ENCODE measurements at places on chromosomes 5 and 9.

DNA sequence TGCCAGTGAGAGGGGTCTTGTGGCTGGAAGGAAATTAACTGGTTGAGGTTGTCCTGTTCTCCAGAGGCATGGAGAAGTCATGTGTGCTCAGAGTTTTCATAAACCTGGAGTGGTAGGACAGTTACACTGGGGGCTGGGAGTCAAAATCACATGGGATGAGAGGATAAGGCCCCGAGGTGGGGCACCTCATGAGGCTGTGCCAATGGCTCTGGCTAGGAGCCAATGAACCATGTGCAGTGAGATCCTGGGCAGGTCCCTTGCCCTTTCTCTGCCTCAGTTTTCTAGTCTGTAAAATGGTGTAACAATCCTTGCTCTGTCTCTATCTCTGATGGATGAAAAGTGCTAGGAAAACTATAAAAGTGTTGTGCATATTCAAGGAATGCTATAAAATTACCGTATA, 7.0 kb upstream of the SYNPO start:
- no peak for DNase-seq

GRCh38 chr5:6785161-6785860, 72.1 kb downstream of the TENT4A start:
- no peak for DNase-seq

DNA sequence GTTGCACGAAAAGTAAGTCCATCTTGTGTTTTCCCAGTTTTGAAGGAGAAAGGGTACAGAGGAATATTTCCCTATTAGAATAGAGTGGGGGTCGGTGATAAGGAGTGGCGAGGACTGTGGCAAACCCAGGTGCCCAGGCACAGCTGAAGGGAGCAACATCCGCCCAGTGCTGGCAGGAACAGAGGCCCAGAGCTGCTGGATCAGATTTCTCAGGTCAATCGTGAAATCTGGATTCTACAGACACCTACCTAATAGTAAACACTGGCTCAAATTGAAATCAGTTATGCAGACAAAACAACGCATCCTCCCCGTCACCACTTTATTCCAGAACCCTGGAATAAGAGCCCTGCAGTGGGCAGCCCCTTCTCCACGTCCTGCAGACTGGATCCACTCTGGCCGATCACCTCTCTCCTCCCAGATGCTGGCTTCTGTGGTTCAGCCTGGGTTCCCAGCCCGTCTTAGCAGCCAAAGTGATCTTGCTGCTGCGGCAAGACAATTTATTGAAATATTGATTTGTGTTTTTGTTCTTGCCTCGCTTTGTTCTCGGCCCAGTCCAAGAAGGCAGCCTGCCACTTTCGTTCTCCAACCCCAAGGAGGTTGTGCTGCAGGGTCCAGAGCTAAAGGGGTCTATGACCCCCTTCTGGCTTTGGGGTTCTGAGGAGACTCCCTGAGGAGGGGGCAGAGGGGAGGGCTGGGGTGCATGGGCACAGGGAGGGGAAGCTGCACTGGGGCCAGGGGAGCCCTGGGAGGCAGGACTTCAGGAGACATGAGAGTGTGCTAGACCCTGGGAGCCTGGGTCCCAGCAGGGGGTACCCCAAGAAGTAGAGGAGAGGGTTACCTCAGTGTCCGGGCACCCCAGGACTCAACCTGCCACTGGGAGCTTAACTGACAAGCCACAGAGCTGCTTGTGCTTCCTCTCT, 103.3 kb downstream of the ZNF354C start:
- DNase-seq = no peak

GRCh38 chr9:78707481-78707991, 410.6 kb downstream of the PSAT1 start:
- DNase-seq = no peak

- no peak for DNase-seq
These were observed 272.2 kb downstream of the PRELID2 start for GRCh38 chr5:145562931-145563330.

DNA sequence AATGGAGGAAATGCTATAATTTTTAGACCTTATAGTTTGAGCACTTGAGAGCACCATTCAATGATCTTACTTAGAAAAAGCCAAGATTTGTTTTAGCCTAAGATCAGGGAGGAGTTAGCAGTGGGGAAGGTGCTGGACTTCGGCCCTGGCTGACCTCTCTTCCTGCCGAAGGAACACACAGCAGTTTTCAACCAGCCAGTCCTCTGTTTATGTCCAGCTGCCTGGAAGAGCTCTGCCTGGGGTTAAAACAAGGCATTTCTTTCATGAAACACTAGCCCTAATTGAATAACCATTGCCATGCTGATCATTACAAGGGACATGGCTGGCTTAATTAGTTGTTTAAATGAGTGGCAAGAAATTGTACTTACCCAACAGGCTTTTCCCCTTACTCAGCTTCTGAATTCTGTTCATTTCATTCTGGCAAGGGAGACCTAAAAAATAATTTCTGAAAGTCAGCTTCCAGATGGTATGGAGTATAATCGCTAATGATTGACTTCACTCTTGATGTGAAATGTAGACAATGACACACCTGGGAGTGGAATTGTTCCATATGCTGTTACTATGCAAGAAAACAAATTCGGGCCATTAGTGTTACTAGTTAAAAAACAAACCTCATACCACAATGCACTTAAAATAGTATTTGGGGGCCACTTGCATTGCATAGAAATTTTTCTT, 514.2 kb downstream of the SPOCK1 start:
- DNase-seq = no peak

DNA sequence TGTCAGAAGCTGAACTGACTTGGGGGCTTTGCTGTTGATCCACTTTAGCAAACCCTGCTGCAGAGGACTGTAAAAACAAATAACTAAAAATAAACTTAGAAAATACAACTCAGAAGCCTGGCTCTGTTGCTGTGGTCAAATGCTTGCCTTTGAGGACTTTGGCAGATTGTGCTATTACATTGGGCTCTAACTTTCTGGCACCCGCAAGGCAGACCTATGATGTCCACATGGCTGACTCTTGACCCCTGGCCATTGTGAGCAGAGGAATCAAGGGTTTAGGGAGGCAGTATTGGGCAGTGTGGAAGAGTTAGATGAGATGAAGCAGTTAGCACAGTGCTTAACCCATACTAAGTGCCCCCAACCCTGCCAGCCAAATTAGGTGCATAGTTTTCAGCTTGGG, 34.0 kb downstream of the OTULIN start:
- no peak for DNase-seq

- no peak for DNase-seq
These were observed 2.7 kb downstream of the RABEPK start for GRCh38 chr9:125202846-125203618.

- DNase-seq = no peak
These were observed 32.3 kb upstream of the CEP72 start for GRCh38 chr5:579746-580366.

GRCh38 chr5:29218138-29218537, 1975.3 kb upstream of the CDH6 start:
- no peak for DNase-seq
